ENCODE measurements at places on chromosomes 6 and 20.

DNA sequence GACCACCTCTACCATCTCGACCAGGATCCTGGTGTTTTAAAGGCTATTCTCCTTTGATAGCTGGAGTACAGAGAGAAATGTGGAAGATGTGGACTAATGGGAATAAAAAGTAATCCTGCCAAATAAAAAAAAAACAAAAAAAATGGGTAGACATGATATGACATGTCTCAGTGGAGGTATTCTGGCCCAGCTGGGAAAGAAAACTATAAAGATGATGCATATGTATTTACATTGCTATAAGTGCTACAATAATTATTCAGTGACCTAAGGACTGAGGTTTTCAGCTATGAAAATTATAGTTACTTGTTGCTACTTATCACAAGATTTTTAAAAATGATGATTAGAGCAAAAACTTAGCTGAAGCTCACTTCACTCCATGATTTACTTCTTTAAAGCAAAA, 101.1 kb downstream of the SIM1 start:
- DNase-seq, result no peak

DNA sequence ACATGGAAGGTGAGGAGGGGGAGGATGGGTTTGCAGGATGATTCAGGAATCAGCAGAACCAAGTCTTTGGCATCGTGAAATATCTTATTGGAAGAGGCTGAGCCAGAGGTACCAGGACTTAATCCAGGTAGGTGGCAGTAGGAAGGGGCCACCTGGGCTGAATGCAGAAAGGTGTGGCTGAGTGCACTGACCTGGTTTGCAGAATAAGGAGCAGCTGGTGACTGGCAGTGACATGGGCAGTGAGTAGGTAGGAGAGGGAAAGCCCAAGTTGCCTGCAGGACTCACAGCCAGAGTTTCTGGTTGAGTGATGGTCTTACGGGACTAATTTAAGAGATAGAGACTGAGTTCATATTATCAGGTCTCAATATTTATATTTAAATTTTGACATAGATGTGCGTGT, 1.1 kb upstream of the PBOV1 start:
- no peak for DNase-seq

- DNase-seq, result no peak
Observed at GRCh38 chr20:31819083-31819784, at the start of gene MYLK2. TSS of gene MYLK2 (plus strand) at chr20:31819356. CDS start at chr20:31819581, 225 bp downstream.

DNA sequence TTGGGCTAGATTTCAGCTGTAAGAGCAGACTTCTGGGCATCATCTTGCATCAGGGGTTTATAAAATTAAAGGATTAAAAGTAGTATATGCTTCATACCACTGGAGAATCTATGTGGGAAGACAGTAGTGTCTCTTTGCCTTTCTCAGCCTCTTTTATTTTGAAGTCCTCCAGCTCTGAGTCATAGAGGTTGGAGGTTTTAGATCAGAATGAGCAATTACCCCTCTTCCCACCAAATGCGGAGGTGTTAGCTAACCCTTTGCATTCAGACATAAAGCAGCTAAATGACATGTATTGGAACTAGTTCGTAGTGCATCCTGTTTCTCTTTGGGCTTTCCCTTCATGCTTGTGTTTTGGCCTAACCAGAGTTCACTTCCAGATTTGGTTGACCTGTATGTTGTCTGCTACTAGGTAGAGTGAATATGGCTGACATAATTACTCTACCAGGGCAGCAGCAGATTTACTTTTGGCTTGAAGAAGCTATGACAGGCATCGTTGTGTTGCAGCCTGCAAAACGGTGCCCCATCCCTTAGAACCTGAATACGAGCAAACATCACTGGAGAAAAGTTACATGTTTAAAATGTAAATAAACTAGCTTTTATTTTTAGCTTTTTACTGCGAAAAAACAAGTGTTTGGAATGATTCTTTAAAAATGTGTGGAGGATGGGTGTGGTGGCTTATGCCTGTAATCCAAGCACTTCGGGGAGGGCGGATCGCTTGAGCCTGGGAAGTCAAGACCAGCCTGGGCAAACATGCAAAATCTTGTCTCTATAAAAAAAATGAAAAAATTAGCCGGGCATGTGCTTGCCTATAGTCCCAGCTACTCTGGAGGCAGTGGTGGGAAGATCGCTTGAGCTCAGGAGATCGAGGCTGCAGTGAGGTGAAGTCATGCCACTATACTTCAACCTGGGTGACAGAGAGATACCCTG, 82.2 kb downstream of the MYO6 start:
- DNase-seq, result no peak

DNA sequence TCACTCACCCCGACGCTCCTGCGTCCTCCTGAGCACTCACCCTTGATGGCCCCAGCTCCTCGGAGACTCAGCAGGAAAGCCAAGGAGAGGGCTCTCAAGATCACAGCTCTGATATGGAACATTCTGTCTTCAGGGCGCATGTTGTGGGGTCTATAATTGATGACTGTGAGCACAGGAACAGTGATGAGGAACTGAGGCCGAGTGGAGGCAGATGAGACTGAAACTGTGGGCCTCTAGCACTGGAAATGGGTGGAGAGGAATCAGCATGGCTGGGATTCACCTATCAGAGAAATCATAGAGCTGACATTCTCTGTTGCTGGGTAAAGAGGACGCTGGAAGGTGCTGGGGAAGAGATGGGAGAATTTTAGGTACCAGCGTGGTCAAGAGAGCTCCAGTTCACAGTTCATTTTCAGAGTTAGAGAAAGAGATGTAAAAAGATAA, at the start of gene HLA-DPA1:
Gene HLA-DPA1, minus strand, starts transcription at position 219 of the 441 bp plus-strand sequence.
- DNase-seq, result no peak

GRCh38 chr6:139882234-139882633, 507.8 kb upstream of the CITED2 start:
- DNase-seq, result no peak

DNA sequence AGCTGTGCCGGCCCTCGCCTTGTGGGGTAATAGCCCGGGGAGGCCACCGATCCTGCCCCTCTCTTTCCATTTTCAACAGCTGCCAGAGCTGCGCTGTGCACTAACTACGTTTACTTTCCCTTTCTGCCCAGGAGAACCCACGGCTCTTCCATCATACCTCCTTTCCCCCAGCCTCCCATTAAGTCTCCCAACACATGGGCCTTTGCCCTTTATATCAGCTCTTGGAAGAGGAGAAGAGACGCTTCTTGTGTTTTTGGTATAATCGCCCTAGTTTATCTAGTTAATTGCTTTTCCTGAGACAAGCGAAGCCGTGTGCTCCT, 637 bp downstream of the UBR2 start:
- DNase-seq, result no peak

- no peak for DNase-seq
Observed at GRCh38 chr6:163572612-163573011, 158.1 kb downstream of the QKI start.

- DNase-seq, result peak; percentile 47
Observed at GRCh38 chr6:26183581-26184366, 96.5 kb downstream of the HFE start.

GRCh38 chr6:71621918-71622519, 264.3 kb upstream of the RIMS1 start:
- DNase-seq, result no peak

DNA sequence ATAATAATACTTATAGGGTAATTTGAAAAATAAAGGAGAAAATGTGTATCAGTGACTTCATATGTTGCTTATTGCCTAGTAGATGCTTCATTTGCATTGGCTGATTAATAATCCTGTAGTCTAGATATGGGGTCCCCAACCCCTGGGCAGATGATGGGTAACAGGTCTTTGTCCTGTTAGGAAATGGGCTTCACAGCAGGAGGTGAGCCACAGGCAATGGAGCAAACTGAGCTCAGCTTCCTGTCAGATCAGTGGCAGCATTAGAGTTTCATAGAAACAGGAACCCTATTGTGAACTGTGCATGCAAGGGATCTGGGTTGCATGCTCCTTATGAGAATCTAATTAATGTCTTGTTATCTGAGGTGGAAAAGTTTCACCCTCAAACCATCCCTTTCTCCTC, 1049.5 kb upstream of the EPHA7 start:
- DNase-seq, result no peak

DNA sequence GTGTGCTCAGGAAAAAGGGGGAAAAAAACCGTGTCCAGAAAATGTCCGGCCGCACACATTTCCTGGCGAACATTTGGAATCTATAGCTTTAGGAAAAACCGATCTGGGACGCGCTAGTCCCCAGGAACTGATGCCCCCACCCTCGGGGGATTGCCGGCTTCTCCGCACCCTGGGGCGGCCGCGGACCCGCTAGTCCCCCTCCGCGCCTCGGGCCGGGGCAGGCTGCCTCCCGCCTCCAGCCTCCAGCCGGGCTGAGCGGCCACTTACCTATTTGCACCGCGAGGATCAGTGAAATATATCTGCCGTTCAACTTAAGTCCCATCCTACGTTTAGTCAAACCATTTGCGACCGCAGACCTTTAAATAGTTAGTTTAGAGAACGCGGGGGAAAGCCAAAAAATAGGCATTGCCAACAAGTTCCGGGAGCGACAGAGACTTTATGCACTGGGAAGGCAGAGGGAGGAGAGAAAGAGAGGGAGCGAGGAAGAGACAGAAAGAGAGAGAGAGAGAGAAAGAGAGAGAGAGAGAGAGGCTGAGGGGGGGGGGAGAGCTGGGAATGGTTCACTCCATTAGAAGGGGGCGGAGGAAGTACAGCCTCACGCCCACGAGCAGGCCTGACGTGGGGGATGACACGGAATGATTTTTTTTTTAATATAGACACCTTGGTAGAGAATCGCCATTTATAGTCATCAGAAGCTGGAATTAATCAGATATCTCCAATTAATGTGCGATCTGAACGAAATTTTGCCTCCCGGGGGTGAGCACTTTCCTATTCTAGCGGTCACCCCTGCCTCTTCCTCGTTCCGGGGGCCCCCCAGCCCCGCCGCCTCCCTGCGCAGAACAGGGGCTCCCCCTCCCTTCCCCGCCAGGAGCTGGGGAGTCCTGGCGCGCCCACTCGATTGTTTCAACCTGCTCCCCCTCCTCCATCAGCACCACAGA, at the start of gene NRN1:
Gene NRN1, minus strand, starts transcription at position 498 of the 938 bp plus-strand sequence. Its CDS starts 176 bp downstream, at position 322.
- no peak for DNase-seq

DNA sequence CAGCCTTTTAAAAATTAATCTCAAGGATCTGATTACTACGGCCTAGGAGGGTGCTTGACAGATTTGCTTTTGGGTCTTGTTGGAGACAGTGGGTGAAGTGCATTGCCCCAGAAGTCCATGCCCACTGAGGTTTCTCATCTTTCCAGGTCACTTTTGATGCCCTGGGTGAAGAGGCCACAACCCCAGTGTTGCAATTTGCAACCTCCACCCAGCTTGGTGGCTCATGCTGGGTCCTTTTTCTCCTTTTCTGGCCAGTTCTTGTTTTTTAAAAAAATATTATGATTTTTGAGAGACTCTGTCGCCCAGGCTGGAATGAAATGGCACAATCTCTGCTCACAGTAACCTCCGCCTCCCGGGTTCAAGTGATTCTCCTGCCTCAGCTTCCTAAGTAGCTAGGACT, 9.4 kb downstream of the STX11 start:
- no peak for DNase-seq

- no peak for DNase-seq
Observed at GRCh38 chr20:10795286-10796026, 121.7 kb upstream of the JAG1 start.

GRCh38 chr6:73734832-73735453, 38.9 kb downstream of the CD109 start:
- no peak for DNase-seq

DNA sequence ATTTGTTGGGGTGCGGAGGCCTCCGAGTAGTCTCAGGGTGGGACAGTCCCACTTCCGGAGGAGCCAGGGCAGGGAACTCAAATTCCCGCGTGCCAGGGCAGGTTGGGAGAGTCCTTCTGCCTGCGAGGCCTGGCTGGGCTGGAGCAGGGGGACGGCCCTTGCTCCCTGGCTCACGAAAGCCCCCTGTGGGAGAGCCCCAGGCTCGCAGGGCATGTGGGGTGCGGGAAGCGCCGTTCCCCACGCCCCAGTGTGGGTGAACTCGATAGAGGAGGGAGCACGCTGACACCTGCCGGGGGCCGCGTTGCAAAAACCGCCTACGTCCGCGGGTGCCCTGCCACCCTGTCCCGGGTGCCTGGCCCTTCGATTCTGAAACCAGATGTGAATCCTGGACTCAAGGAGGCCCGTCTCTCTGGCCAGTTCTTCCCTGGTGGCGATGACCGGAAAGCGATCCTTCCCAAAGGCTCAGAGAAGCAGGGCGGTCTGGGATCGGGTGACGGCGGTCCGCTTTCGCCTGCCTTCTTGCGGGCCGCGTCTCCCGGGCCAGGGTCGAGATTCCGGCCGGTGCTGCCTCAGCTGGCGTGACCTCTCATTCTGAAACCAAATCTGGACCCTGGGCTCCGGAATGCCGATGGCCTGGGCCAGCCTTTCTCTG, 1846.5 kb upstream of the DEFB115 start:
- no peak for DNase-seq

GRCh38 chr6:43284991-43285781, 12.9 kb upstream of the SLC22A7 start:
- DNase-seq, result no peak

DNA sequence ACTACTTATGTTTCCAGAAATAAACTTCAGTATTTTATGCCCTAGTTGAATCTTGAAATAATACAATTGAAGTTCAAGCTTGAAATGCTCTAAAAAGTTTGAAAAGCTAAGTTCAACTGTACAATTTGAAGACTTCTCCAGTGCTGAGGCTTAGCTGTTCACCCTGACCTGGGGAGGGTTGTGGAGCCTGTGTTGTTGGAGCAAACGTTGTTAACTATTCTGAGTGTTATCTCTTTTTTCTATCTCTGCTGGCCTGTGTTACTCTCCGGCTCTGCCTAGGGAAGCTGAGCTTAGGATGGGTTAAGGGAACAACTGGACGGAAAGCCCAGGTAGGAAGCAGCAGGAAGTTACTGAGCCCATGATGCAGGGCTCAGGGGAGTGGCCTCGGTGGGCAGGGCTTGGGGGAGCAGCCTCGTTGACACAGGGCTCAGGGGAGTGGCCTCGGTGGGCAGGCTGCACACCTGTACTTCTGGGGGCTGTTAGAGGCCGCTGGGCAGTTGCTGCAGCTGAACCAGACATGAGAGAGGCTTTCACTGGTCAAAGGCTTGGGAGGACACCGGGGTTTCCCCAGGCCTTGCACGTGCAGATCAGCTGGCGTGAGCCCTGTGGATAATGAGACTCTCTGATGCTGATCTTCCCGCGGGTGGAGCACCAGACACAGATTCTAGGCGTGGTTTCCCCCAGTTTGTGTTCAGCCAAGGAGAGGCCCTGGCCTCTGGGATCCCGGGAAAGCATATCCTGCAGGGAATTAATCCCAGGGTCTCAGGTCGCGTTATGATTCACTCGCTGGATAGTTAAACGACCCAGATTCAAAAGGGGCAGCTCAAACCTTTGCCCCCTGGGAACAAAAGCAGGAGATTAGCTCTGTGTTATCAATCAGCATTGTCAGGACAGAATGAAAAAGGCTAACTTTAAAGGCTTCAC, 58.9 kb downstream of the ERMARD start:
- no peak for DNase-seq

DNA sequence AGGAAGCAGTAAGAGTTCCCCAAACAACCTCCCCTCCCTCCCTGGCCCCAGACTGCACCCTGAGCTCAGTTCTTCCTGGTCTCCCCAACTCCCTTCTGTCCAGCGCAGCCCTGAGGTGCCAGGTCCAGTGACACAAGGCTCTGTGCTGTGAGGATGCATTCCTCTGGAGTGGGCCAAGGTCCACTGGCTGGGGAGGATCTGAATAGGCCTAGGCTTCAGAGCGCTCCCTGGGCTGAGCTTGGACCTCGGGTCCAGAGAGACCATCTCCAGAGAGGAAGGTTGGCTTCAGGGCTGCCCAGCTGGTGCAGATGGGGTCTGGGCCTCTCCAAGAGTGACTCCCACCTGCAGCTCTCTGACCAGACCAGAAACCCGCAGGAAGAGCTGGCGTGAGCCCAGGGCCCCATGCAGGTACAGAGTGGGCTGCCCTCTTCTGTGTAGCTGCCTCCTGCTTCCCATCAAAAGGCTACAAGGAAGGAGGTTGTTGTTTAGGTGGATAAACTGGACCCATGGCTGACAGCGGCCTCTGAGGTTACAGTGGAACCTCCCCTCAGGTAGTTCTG, 52.3 kb upstream of the MLN start:
- DNase-seq, result no peak
